ENCODE measurements at places on chromosomes 3 and 15.

GRCh38 chr15:87731630-87732029, 524.9 kb downstream of the NTRK3 start:
- no peak for DNase-seq

GRCh38 chr3:157238457-157238856, 78.5 kb upstream of the CCNL1 start:
- DNase-seq = no peak

DNA sequence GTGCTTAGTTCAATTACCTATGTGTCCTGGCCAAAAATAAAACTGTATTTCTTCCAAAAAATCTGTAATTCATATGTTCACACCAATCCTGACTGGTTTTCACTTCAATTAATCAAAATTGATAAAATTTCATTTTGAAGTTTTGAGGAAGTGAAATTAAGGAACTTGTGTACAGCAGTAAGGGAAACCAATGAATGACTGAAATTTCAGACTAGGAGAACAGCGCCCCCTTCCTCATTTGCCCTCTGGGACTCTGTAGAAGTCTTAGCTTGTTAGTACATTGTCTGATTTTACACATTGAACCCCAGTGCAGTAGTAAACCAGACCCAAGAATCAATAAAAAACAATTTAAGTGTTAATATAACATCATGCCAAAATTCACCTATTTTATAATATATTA, 495.3 kb upstream of the AGTR1 start:
- no peak for DNase-seq

DNA sequence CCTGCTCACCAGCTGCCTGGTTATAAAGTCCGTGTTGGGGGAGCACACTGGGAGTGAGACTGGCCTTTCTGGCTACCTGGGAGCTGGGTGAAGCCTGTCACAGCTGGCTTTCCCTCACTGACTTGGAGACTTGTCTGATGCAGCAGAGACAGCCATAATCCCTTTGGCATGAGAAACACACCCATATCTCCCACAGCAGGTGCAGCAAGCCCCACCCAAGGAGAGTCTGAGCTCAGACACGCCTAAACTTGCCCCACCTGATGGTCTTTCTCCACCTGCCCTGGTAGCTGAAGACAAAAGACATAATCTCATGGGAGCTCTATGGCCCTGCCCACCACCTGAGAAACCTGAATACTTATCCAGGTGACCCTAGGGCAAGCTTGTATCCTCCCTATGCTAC, 54.8 kb downstream of the NMD3 start:
- DNase-seq = no peak

DNA sequence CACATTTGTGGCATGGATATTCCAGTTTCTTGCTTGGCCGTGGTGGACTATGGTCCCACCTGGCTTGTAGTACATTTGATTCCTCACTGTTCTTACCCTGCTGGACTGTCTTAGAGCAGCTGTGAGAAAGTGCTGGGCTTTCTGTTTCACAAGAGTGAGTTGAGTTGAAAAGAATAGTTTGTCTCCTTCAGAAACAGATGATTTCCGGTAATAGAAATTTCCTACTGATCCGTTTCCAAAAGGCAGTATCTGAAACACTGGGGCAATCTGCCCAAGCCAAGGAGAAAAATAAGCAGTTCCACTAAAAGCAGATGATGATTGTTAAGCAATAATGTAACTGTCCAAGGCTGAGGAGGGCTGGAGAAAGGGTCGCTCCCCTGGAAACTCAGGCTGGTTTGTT, 96.0 kb downstream of the SUCLG2 start:
- DNase-seq = no peak

GRCh38 chr15:61483599-61483998, 254.5 kb upstream of the RORA start:
- DNase-seq = no peak

DNA sequence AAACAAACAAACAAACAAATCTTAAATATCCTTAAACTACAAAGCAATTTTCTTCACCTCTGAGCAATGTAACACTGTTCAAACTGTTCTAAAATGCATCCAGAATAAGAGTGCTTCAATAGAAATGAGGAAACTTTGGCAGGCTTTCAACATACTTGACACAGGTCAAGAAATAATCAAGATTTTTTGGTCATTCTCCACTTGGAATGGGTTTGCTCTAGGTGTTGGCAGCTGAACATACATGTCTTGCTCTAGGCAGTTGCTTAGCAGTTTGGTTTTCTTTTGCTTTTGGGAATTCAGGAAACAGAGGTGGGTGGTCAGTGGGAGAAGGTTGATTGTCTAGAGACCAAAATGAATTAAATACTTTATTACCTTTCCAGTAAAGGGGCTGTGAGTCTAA, 1.4 kb upstream of the LRRC3B start:
- DNase-seq = no peak

GRCh38 chr15:91891788-91892345, 38.4 kb downstream of the SLCO3A1 start:
- DNase-seq = no peak

- DNase-seq = no peak
These were observed 314.0 kb upstream of the WNT5A start for GRCh38 chr3:55801068-55801467.

- no peak for DNase-seq
These were observed 87.0 kb downstream of the TMEM266 start for GRCh38 chr15:76146812-76147211.

- no peak for DNase-seq
These were observed 701.5 kb upstream of the GBE1 start for GRCh38 chr3:82462977-82463376.

DNA sequence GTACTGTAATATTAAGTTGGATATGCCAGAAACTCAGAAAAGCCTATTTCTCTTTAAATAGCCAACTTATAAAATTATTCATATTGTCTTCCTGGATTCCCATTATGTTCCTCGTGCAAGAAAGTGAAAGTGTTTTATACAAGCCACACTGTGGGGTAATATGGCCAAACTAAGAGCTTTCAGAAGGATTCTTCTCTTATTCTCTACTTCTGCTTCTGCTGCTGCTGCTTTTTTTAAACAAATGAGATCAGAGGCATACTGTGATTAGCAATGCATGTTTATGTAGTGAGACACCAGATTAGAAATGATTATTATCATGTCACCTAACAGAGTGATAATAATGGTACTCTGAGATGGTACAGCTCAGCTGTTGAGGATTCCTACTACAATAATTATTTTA, 1026.5 kb upstream of the CFAP20DC start:
- no peak for DNase-seq

DNA sequence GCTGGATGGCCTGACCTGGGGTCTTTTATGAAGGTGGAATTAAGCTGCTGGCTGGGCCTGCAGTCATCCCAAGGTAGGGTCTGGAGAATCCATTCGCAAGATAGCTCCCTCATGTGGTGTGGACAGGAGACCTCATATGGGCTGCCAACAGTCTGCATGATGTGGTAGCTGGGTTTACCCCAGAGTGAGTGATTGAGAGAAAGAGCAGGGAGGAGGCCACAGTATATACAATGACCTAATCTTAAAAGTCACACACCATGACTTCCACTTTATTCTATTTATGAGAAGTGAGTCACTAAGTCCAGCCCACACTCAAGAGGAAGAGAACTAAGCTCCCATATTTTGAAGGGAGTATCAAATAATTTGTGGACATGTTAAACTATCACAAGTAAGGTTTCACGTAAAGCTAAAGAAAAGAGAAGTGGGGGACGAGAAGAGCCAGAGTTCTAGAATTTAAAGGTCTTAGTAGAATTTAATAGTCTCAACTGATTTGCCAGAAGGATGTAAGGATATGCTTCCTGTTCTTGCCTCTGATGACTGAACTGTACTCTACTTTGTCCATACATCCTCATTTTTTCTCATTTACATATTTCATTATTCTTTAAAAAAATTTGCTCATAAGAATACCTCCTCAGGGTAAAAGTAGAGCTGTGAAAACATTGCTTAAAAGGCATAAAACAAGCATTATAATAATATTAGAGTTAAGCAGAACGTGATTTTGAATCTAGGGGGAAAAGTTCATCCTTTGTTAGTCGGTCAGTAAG, 184.4 kb downstream of the PEX5L start:
- no peak for DNase-seq

GRCh38 chr3:72308641-72309040, 523.7 kb upstream of the PROK2 start:
- DNase-seq = no peak
